ENCODE measurements at places on chromosomes 3 and 15. TPM values are rescaled to one million over a fixed set of nuclear protein-coding genes. Genes with fewer than 3 reads are reported as not detected.

CCNDBP1 gene
- total RNA-seq = 53.5 TPM

SIDT1 gene
- 0.20 TPM for total RNA-seq

NRG4 gene
- total RNA-seq = 0.20 TPM

GOLGA8J gene
- not detected for total RNA-seq

Measured in smooth muscle cell of the pulmonary artery (primary cell).